ENCODE measurements at places on chromosomes 2 and 18.

DNA sequence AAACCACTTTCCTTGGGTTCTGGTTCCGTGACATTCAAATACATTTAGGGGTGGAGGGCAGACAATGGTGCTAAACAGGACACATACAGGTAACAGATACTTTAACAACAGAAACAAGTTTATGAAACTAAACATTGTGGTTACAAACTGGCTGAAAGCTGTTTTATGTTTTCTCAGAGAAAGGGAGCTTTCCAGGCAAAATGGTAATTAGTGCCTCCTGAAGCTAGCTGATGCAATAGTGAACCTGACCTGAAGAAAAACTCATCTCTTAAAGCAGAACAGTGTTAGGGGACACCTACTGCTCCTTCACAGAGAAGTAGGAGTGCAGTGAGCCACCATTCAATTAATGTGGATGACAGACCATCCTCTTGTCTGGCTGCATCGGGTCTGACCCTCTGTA, 138.9 kb downstream of the CCDC148 start:
- DNase-seq: no peak

- DNase-seq: no peak
These were observed 50.8 kb upstream of the TWSG1 start for GRCh38 chr18:9283791-9284190.

DNA sequence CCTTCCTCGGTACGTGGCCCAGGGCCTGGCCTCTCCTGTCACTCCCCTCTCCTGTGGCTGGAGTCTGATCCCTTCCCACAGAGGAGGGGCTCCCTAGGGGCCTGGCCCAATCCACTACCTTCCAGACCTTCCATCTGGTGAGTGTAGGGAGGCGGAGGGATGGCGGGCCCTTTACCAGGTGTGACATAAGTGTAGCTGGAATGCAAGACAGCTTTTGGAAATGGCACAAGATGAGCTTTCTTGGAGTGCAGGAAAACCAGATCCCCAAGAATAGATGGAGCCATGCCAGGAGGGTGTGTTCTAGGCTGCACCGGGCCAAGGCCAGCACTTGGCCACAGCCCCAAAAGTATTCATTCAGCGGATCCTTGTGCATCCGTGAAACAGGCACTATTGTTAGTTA, 30.1 kb downstream of the IGFBP5 start:
- no peak for DNase-seq

DNA sequence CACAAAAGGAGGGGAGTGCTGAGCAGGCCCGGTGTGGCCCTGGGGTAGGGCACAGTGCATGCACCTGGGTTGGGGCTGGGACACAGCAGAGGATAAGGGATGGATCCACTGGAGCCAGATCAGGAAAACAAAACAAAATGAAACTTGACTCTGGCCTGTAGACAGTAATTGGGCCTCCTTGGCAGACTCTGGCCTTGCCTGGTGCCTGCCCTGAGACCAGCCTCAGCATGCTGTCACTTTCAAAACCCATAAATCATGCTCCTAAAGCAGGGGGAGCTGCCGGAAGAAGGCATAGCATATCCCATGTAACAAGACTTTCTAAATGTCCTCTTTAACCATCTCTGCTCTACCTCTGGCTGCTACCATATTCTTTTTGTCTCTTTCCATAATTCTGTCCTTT, 61.1 kb upstream of the IGFBP5 start:
- DNase-seq: no peak

GRCh38 chr2:22690096-22690495, 694.9 kb upstream of the KLHL29 start:
- no peak for DNase-seq

GRCh38 chr2:127650785-127651380, 4.9 kb downstream of the GPR17 start:
- DNase-seq: no peak

GRCh38 chr2:191791953-191792560, 54.8 kb downstream of the CAVIN2 start:
- DNase-seq: no peak
